Mesenteric fat pad (tissue), 1 donor: ENCODE measurements at places on chromosomes 13 and 19.

DNA sequence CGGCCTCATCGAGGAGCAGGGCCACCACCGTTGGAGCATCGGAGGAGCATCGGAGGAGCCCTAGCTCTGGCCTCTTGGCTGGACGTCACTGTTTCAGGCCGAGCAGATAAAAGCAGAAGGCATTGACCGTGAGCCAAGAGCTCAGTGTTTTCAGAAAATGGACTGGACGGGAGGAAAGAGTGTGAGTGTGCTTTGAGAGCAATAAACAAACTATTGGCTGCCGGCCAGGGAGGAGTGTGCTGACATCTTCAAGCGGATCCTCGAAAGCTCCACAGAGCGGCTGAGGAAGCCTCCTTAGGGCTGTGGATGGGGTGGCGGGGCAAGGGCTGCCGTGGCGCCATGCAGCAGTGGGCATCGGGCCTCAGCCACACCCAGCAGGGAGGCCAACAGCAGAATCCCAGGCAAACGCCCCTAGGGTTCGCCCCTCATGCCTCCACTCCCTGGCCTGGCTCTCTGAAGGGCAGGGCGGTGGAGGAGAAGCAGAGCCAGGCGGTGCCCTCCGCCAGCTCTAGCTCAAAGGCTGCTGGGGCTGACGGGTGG is 41.8 kb downstream of the IRS2 start:
- no peak for DNase-seq

- no peak for DNase-seq
Measured at GRCh38 chr13:113997845-113998751, 24.2 kb upstream of the C13orf46 start.

DNA sequence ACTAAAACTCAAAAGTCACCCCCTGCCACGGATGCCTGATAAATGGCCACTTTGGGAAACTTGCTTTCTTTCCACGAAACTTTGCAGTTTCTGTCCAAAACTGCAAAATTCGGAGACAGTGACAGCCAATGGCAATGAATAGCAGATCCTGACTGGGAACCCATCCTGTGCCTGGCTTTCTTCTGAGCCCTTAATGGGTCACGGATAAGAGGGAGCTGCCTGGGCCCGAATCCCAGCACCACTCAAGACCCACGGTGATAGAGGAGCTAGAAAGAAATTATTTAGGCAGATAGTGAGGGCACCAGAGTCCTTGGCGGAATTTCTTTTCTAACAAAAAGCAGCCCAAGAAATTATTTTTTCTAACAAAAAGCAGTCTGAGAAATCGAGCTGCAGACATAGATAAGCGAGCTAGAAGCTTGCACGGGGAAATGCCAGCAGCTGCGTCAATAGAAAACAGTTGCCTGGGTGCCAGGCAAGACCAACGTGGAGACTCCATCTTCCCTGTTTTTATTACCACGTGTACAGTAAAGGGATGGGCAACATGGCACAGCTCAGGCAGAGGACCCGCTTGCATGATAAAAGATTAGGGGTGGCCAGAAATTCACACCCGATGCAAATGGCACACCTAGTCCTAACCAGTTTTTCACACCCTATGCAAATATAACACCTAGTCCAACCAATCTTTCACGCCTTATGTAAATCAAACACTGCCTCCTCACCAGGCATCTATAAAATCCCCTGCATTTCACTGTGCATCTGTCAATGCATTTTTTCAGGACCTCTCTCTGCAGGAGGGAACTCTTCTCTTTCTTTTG is 7.1 kb upstream of the HSH2D start:
- no peak for DNase-seq

- DNase-seq = no peak
Measured at GRCh38 chr19:56350416-56351045, 35.9 kb upstream of the ZSCAN5A start.
